IPS DF 19.7 (cell line): ENCODE measurements at places on chromosomes 11 and 22.
A peak's percentile ranks its signal among the peaks of the same experiment; 100 is the strongest.

GRCh38 chr11:7439746-7440320, 45.5 kb upstream of the OLFML1 start:
- DNase-seq: no peak

- DNase-seq: no peak
These were observed 60.4 kb downstream of the FEZ1 start for GRCh38 chr11:125435461-125436238.

DNA sequence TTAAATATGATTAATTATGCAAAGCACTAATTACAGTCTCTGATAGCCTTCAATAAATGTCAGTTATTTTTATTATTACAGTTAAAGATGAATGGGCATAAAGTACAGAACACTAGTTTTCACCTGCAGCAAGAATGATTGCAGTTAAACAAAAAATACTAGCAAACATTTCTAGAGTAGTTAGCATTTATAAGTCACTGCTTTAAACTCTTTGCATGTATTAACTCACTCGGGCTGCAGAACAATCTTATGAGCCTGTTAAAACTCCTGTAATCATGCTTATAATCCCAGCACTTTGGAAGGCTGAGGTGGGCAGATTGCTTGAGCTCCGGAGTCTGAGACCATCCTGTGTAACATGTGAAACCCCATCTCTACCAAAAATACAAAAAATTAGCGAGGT, 14.8 kb downstream of the OR51B4 start:
- DNase-seq: no peak

GRCh38 chr11:106917973-106918372, 100.3 kb downstream of the GUCY1A2 start:
- peak; percentile 15 for DNase-seq

DNA sequence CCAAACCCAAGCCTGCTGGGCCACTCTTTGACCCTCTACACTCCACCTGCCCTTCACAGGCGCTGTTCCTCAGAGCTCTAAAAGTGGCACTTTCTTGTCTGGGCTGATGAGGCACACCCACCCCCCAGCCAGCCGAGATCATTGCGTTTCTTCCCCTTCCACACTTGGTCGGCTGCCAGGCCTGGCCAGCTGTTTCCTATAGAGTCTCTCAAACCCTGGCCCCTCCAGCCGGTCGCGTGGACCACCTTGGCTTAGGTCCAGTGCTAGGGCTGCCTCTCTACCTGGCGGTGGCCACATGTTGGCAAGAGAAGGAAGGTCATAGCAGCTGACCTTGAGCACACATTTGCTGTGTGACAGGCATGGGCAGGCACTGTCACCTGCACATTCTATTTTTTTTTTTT, 60.6 kb downstream of the PPP6R2 start:
- DNase-seq: no peak

DNA sequence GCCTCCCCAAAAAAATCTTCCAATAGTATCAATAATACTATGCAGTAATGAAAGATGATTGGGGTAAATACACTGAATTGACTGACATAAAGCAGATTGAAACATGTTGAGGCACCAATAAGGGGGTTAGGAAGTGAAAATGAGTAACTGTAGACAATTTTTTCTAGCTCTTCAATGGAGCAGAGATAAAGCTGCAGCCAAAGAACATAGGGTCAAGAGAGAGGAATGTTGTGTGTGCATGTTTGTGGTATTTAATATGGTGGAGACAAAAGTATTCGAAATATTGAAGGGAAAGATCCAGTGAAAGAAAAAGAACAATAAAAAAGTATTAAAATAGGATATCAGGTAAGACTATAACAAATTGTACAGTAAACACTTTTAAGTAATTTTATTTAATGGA, 450.0 kb upstream of the CCDC179 start:
- DNase-seq: no peak

DNA sequence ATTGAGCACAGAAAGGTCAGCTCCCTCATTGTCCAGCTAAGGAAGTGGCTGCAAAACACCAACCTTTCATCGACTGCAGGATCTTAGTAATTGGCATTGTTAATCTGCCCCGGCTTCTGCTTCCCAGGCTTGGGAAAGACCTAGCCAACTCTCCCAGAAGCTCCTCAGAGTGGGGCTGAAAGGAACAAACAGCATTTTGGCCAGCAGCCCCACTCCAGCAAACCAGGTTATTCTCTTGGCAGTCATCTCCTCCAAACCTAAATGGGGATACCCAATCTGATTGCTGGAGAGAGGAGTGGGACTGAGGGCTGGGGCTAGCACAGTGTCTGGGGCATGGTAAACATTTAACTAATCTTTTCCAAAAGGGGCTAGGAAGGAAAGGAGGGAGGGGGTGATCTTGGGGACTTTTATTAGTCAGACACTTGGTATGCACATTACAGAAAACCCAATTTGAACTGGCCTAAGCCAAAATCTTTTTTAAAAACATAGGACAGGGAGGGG, 294.4 kb downstream of the MN1 start:
- no peak for DNase-seq

- no peak for DNase-seq
These were observed 16.2 kb downstream of the PATE2 start for GRCh38 chr11:125762445-125762844.

- DNase-seq: no peak
These were observed 6.8 kb downstream of the TOLLIP start for GRCh38 chr11:1302461-1303125.

GRCh38 chr11:64006398-64006797, 20.2 kb downstream of the OTUB1 start:
- DNase-seq: no peak

DNA sequence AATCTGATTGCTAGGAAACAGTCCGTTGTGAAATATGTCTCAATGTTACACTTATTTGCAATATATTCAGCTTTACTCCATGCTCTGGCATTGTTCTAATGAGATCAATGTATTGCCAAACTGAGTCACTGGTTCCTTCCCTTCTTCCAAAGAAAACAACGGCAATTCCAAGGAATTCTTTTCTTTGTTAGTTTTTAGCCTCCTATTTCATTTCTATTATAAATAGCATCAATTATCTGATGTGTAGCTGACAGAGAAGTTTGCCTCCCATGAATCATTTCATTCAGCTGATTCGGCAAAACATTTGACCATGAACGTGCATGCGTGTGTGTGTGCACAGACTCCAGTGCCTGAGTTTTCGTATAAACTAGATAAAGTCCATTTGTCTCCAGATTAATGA, 346.8 kb downstream of the ETS1 start:
- no peak for DNase-seq

GRCh38 chr11:47216121-47216798, 1.5 kb downstream of the DDB2 start:
- DNase-seq: no peak

GRCh38 chr11:73939096-73939495, 11.7 kb upstream of the DNAJB13 start:
- DNase-seq: no peak

- DNase-seq: no peak
These were observed 5.3 kb downstream of the MALAT1 start for GRCh38 chr11:65503949-65504673.
